ENCODE measurements at places on chromosomes 3 and 15. TPM values are rescaled to one million over a fixed set of nuclear protein-coding genes. Genes with fewer than 3 reads are reported as not detected.
A peak's percentile ranks its signal among the peaks of the same experiment; 100 is the strongest.

DNA sequence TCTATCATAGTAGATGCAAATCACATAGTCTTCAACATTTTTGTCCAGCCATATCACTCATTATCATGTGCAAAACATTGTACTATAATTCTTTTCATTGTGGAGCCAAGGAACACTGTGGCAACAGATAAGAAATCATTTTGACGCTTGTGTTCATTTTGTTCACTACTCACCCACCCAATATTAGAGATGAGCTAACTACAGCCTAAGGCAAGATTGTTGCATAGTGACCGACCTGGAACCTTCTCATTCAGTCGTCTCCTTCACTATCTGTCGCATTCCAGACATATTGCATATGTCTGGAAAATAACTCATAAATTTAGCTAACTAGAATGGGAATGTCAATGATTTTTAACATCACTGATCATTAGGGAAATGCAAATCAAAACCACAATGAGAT lies 270.3 kb downstream of the CGGBP1 start:
- no peak for ATAC-seq

- peak; percentile 40 for ATAC-seq
Measured at GRCh38 chr3:48219543-48219942, 3.8 kb upstream of the CAMP start.

- no peak for ATAC-seq
Measured at GRCh38 chr3:137471130-137471529, 293.0 kb upstream of the SOX14 start.

GRCh38 chr15:79211481-79211880 lies 71.0 kb upstream of the ANKRD34C start:
- no peak for ATAC-seq

TUSC7 gene
- total RNA-seq = not detected
